Central memory CD4-positive, alpha-beta T cell (primary cell): ENCODE measurements at places on chromosomes 16 and 17.

DNA sequence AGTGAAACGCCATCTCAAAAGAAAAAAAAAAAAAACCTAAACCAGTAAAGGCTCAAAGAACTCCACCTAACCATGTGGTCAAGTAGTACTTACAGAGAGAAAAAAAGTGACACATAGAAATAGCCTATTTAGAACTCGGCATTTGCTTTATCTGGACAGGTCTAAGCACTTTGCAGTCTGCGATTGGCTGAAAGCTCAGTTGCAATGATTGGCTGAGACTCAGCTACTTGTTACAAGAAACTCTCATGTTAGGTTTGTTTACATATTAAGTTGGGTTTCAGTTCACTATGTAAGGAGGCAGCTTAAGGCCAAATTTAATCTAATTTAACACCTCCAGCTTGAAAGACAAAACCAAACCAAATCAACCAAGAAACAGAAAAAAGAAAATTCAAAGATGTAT lies 19.1 kb downstream of the ABCC3 start:
- DNase-seq, result no peak

GRCh38 chr17:36592316-36592715 lies 637 bp downstream of the DHRS11 start:
- no peak for DNase-seq

DNA sequence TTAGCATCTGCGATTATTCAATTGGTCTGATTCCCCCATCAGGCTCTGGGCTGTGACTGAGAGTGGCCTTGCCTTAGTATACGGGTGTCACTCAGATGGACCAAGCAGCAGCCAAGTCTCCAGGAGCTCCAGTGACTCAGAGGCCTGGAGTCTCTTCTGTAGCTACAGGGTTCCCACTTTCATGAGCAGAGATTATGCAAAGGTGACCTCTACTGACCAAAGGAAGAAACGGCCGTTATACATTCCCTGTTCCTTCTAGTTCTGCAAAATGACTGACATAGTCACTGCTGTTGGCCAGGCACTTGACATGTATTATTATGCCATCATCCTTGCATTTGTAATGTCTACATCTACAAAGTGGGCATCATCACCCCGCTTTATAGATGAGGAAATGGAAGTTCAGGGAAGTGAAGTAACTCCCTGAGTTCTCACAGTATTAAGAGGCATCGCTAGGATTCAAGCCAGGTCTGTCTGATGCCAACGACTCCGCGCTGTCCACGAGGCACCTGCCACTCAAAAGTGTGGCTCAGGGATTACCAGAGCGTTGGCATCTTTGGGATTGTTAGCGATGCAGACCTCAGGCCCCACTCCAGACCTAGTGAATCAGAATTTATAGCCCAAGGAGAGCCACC lies 23.3 kb downstream of the SLC38A7 start:
- DNase-seq, result no peak

DNA sequence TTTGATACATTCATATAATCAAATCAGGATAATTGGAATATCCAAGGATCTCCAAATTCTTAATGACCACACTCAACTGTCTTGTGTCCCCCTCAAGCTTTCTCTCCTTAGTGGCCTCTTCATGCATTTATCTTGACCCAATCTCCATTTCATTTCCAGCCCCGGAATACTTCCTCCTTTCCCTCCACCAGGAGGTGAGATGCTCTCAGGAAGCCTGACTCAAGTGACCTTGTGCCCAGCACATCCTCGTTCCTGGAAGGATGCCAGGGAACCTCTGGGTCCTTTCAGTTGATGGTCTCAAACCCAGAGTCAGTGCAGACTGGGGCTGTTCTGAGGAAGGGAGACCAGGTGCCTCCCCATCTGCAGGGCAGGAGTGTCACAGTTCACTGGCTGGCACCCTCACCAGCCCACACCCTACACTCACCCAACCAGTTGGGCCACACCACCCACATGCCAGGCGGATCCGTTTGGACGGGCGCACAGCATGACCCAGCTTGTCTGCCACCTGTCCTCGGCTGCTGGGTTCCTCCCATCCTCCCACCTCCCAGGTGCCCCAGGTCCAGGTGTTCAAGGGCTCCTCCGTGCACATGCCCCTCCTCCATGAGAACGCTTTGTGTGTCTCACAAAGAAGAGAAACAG lies 14.0 kb upstream of the EMP2 start:
- no peak for DNase-seq

GRCh38 chr16:53511084-53511402 lies 8.0 kb upstream of the AKTIP start:
- no peak for DNase-seq

GRCh38 chr17:72008236-72008876 lies 112.5 kb upstream of the SOX9 start:
- no peak for DNase-seq

DNA sequence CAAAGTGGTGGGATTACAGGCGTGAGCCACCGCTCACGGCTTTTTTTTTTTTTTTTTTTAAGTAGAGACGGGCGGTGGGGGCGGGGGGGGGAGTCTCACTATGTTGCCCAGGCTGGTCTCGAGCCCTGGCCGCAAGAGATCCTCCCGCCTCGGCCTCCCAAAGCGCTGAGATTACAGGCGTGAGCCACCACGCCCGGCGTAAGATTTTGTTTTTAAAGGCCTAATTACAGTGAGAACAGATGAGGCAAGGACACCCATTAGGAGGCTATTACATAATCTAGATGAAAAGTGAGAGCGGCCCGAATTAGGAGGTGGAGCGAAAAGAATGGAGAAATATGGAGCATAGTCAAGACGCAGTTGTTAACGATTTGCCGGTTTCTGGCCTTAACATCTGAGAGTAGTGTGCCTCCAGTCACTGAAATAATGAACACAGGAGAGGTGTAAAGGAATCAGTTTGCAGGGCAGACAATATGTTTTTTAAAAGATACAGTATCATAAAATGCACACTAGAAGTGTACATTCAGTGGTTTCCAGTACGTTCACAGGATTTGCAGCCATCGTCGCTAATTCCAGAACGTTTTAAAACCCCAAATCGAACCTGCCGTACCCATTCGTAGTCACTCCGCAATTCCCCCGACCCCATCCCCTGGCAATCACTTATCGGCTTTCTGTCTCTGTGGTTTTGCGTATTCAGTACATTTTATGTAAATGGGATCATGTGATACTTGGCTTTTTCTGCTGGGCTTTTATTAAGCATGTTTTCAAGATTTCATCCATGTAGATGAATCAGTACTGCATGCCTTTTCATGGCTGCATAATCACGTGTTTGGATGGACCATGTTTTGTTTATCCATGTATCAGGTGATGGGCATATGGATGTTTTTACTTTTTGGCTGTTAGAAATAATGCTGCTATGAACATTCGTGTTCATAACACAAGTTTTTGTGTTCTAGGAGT lies 1.4 kb upstream of the SLX4 start:
- DNase-seq, result no peak

- DNase-seq, result peak; percentile 73
These were observed 1.7 kb upstream of the GPRC5B start for GRCh38 chr16:19886073-19886941.

DNA sequence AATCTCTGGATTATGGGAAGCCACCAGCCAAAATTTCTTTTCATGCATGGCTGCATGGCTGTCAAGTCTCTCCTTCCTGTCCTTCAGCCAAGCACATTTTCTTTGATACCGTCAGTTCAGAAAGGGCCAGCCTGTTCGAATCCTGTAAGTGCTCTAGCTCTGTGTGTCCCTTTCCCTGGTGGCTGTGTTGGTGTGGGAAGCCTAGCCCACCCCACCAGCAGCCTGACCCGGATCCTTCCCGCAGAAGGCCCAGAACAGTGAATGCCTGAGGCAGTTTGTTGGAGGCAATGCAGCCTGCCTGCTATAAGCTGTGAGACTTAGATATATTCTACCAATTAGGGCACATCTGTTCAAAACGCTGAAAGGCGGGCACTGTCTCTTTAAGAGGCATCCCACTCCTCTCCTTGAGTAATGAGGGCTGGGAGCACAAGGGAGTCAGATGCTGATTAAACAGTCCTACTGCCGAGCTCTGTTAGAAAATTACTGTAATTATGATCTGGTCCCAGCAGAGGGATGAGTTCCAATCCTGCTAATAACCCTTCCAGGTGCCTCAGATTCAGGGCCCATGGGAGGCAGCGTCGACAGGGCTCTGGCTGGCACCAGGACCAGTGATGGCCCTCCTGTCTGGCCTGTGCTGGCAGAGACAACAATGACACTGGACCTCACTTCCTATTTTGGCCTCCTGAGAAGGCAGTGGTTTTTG lies 18.4 kb downstream of the SNX11 start:
- no peak for DNase-seq

DNA sequence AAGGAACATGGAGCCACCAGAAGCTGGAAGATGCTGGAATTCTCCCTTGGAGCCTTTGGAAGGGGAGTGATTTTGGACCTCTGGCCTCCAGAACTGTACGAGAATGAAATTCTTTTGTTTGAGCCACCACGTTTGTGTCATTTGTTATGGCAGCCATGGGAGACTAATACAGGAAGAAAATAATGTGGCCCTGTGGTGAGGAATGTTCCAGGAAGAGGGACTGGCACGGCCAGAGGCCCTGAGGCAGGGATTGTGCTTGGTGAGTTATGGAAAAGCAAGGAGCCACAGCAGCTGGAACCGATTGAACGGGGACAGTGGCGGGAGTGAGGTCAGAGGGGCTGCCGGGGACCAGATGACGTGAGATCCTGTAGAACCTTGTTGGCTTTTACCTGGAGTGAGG lies 51.4 kb downstream of the CFAP20 start:
- DNase-seq, result no peak

- DNase-seq, result no peak
These were observed 87.5 kb downstream of the BMERB1 start for GRCh38 chr16:15521758-15522509.

- DNase-seq, result no peak
These were observed 59.9 kb downstream of the LITAF start for GRCh38 chr16:11526655-11527350.

DNA sequence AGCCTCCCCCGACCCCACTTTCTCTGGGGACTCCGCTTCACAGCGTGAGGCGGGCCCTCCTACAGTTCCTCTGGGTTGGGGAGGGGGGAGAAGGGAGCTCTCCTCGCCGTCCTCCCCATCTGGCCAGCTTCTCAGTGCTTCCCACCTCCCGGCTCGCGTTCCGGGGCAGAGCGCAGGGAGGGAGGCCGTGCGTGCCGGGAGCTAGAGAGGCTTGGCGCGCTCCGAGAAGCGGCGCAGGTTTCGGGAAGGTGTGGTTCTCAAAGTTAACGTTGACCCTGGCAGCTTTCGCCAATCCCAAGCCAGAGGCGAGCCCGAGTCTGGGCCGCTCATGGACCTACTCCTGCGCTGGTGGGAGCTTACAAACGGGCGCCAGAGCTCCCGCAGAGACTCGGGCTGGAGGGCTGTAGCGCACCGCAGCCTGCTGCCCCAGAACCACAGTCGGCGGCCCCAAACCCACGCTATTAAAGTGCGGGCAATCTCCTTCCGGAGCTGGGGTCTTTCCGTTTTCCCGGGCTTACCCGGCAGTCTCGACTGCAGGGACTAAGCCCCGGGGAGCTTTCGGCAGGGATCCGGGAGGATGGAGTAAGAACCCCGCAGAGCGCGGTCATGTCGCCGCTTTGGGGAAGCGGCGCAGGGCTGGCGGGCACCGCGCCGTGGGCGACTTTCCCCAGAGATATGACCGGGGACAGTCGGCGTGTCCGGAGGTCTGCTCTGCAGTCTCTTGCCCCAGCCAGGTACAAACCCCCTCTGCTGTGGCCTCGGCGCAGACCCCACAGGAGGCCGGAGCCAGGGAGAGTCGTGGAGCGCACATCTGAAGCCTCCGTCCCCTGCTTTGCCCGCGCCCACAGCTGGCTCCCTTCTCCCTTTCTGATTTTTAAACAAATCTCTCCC lies 787 bp downstream of the CDH11 start:
- no peak for DNase-seq

DNA sequence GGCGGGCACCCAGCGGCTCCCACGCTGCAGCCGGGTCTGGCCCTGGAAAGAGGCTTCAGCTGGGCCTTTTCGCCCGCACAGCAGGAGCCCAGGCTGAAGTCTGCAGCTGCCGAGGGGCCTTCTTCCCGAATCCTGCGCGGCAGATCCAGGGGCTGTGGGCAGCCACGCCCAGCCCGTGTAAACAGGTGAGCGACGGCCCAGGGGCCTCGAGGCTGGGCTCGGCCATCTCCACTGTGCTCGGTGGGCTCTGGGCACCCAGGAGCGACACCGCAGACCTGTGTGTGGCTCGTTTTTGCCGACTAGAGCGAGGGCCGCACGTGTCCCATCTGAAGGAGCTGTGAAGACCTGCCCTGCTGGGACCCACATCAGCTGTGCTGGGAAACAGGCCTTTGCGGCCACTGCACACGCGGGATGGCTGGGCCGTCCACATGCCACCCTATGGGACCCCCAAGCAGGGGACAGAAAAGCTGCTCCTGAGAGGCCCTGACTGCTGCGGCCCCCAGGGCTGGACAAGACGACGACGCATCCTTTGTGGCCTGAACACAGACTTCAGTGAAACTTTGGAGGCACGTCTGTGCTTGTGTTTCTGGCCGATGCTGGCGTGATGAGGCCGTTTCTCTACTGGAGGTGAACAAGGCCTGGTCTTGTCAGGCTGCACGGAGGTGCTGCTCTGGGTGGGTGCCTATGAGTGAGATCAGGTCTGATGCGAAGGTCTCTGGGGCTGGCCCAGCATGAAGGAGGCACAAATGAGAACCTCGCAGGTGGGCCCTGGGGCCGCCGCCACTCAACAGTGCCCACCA lies 5.2 kb upstream of the APRT start:
- no peak for DNase-seq

- no peak for DNase-seq
These were observed 78.2 kb downstream of the MARF1 start for GRCh38 chr16:15564604-15565339.

- DNase-seq, result no peak
These were observed 14.4 kb downstream of the SLC9A5 start for GRCh38 chr16:67263201-67263600.

- no peak for DNase-seq
These were observed 60.0 kb downstream of the CLEC16A start for GRCh38 chr16:11004351-11004750.

DNA sequence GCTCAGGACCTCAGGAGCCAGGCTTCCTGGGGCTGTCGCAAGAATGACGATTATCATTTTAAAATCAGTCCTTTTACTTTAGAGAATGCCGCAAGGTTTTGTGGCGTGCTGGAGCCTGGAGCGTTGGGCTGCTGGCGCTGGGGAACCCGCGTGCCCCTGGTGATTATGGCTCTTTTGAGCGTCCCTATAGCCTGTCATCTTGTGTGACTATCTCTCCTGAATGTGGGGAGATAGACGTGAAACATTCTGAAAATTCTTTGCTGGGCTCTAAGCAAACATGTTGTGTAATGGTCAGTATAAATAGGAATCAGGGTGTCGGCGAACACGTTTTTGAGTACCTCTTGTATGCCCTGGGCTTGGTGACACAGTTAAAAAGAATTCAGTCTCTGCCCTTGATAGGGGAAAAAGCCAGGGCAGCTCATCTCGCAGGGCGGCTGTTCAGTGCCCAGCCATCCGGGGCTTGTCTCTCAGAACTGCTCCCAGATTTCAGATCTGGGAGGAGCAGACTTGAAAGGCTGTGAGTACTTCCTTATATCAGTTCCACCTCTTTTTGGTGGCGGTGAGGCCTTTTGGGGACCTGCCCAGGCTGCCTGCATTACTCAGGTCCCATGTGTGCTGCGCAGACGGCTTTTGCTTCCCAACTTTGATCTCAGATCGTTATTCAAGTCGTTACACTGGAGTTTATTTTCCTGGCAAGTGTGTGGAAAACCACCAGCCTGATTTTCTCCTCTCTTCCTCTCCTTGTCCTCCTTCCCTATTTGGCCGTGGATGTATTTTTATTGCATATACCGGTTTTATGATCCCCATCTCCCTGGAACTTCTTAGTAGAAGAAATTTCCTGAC lies 973 bp downstream of the SLC7A6 start:
- peak; percentile 51 for DNase-seq

- no peak for DNase-seq
These were observed 58.0 kb downstream of the ASIC2 start for GRCh38 chr17:33234930-33235685.

- no peak for DNase-seq
These were observed 135.0 kb upstream of the FOXF1 start for GRCh38 chr16:86375364-86375763.
